GM06990 (cell line): ENCODE measurements at places on chromosomes 6 and 20.

- no peak for DNase-seq
These were observed 59.7 kb downstream of the NHLRC1 start for GRCh38 chr6:18062733-18063132.

- no peak for DNase-seq
These were observed 79.7 kb downstream of the SMLR1 start for GRCh38 chr6:130906736-130907381.

GRCh38 chr20:10902174-10902573 is 228.4 kb upstream of the JAG1 start:
- no peak for DNase-seq

DNA sequence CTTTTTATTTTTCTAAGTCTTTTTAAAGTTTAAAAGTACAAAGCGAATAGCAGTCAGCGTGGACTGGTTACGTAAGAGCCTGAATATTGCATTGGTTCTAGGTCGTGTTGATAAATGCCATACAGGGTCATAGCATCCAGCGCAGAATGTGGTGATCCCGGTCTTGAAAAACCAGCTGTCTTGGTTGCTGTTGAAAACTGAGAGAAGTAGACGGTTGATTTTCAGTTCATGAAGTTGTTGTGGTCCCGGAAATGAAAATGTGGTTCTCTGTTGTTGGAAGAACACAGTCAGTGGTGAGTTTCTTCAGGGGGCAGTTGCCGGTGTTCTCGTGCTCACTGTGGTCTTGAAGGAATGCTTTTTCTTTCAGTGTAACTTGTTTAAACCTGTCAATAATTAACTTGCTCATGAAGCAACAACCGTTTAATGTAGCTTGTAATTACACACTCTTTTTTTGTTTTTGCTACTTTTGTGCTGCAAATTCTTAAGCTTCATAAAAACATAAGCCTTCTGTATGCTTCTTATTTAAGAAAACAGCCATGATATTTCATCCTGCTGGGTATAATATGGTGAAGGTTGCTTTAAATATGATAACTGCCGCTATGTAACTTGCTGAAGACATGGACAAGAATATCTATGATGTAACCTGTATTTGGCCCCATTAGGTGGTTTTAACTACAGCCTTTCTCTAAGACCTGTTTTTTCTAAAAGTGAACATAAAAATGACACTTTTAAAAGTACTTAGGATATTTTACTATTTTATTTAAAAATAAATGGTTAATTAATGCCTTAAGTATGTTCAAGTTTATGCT is 64.8 kb upstream of the KIF25 start:
- DNase-seq = no peak

- peak; percentile 13 for DNase-seq
These were observed 1261.9 kb upstream of the CITED2 start for GRCh38 chr6:140636271-140636907.

- DNase-seq = no peak
These were observed 59.4 kb downstream of the SLC35B3 start for GRCh38 chr6:8375916-8376315.

DNA sequence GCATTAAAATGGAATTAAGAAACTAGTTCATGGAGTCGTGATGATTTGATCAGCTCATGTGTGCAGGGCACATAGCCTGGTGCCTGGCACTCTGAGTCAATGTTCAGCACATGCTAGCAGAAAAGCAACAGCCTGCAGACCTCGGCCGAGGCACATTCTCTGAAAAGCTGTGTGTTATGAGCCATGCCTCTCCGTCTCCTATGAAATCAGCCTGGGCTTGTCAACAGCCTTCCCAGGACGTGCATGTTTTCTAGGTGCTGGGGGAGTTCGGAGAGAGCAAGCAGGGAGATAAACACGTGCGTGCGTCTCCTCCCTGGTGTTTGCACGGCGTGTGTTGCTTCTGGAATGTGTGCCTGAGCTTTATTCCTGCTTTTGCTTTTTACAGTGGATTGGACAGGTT is 207.8 kb upstream of the KCNG1 start:
- DNase-seq = no peak

- DNase-seq = no peak
These were observed 544 bp upstream of the STK38 start for GRCh38 chr6:36547646-36548400.

DNA sequence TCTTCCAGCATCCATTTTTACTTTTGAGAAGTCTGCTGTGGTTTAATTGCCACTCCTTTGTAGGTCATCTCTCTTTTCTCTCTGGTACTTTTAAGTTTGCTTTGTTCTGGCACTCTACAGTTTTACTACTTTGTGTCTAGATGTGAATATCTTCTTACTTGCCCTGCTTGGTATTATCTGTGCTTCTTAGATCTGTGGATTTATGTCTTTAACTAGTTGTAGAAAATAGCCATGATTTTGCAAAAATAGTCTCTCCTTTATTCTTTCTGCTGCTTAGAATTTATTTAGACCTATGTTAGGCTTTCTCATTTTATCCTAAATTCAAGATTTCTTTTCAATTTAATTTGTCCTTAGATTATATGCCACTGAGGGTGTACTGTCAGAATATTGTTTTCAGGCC is 5.2 kb upstream of the MAK start:
- no peak for DNase-seq

DNA sequence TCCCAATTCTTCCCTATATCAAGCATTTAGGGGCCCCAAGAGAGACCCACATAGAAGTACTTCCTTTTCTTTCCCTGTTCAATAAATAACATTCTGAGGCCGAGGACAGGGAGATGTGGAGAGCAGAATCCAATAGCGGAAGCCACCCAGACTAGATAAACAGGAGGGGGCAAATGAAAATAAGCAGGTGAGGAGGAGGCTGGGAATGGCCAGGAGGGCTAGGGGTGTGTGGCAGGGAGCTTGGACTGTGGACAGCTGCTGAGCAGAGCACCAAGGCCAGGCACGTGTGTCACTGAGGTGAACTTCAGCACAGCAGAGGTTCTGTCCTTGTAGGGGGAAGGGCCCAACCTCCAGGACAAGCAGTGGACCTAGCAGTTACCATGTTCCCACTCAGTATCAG is 339.2 kb downstream of the FOXA2 start:
- no peak for DNase-seq

GRCh38 chr6:26597389-26597766 is 625 bp downstream of the ABT1 start:
- no peak for DNase-seq

- no peak for DNase-seq
These were observed 28.9 kb downstream of the CLIC5 start for GRCh38 chr6:45986746-45987274.

- no peak for DNase-seq
These were observed 116.6 kb upstream of the STXBP5 start for GRCh38 chr6:147087641-147088040.

- no peak for DNase-seq
These were observed 42.8 kb downstream of the SLC35B3 start for GRCh38 chr6:8392569-8392968.

DNA sequence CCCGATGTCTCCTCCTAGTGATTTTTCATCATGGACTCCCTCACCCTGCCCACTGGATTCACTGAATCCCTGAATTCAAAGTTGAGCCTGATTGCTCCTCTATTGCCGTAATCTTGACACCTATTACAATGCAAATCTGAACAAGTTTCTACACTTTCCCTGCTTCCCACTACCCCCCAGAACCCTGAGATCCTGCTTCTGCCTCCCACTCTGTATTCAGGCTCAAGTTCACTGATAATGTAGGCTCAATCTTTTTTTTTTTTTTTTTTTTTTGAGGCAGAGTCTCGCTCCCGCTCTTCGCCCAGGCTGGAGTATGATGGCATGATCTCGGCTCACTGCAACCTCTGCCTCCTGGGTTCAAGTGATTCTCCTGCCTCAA is 3.6 kb upstream of the DCBLD1 start:
- DNase-seq = no peak

- no peak for DNase-seq
These were observed 22.9 kb downstream of the RUNX2 start for GRCh38 chr6:45351076-45351475.

DNA sequence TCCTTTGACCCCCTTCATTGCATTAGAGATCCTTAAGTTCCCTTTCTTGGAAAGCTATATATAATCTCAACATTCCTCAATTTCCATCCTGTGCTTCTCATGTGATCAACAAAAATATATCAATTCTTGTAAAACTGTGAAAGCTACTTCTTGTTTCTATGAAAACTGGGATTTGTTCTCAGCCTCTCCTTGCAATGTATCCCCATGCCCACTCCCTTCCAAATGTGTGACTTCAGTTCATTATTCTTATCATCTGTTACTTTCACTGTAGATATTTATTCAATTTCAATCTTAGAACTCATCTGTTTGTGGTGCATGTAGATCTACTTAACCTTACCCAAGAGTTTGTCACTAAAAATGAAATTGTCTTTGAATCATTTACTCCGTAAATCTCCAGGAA is 260.6 kb downstream of the HIVEP2 start:
- DNase-seq = no peak

DNA sequence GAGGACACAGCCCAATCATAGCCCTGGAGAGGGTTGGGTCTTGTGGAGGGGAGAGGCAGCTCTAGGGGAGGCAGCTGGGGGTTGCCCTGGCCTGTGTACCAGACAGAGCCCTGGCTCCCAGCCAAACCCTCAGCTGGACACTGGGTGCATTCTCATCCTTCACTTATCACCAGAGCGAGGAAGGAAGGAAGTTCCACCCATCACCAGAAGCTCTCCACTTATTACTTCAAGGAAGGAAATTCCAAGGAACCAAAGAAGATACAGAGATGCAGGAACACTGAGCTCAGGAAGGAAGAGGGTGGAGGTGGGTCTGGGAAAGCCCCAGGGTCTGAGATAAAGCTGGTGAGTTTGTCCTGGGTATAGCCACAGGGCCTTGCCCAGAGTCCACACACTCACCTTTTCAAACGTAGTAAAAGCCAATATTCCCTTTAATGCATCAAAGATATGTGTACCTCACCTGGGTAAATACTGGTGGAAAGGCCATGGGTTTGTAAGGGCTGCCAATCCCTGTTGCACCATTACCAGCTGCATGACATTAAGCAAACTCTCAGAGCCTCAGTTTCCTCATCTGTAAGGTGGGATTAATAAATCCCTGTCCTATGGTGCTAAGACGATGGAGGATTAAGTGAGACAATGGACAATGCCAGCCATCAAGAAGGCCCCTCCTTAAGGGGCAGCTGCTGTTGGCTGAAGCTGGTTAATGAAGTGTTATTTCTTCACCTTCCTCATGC is 109.7 kb upstream of the NAA20 start:
- DNase-seq = no peak

DNA sequence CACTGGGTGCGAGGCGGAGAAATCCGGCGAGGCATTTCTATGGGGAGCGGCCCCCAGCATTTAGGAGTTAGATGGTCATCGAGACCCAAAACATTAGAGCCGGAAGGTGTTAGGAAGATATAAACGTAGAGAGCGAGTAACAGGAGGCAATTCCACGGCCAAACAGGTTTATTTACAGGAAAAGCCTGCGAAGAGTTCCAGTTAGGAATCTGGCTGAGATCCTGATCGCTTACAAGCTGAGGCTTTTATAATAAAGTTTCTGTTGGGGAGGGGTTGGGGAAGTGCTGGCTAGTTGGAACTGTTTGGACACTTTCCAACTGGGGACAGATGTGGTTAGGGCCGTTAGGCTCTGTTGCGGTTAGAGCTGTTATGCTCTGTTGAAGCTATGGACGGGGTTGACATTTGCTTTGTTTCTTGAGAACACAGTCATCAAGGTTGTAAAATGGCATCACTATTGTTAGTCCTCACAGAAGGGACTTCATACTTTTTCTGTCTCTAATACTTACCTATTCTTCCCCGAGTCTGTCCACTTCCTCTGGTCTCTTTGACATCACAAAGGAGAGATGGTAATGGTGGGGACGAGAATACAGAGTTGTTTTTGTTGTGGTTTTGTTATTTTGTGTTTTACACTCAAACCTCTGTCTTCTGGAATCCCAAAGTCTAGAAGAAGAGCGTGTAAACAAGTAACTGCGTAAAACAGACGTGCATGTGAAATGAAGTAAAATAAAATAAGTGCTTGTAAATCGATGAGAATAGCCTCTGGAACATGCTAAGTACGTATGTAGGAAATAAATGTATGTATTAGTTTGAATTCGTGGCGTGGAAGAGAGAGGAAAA is 554 bp upstream of the ZSCAN31 start:
- no peak for DNase-seq

- no peak for DNase-seq
These were observed 193.4 kb downstream of the CDC5L start for GRCh38 chr6:44580901-44581300.

GRCh38 chr6:128241216-128241615 is 279.2 kb downstream of the PTPRK start:
- no peak for DNase-seq

DNA sequence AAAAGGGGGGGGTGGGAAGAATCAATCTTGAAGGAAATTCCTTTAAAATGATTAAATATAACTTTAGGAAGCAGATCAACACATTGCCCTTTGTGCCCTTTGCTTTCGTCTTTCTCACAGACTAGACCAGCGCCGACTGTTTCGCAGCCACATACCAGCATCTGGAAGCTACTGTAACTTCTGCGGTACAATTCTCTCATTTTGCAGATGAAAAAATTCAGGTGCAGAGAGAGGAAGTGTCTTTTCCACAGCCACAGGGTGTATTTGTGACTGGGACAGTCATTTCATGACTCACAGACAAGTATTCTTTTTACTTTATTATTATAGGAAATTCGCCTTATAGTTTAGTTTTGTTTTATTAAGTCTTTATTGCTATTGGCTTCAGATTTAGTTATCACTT is 84.2 kb downstream of the UST start:
- no peak for DNase-seq
